ENCODE measurements at places on chromosomes 1 and 21.

DNA sequence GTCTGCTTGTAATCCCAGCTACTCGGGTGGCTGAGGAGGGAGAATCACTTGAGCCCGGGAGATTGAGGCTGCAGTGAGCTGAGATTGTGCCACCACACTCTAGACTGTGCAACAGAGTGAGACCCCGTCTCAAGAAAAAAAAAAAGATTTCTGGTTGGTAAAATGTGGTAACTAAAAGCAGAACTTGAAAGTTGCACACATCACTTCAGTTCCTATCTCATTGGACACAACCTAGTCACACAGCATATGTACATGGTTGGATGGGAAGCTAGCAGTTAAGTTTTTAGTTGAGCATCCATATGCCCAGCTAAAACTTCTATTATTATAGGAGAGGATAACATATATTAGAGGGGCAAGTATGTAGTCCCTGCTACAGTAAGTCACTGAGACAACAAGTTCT is 22.1 kb downstream of the BCAS2 start:
- no peak for DNase-seq

- DNase-seq: no peak
These were observed 1722.4 kb downstream of the PLA2G4A start for GRCh38 chr1:188551176-188551575.

- no peak for DNase-seq
These were observed 123.2 kb downstream of the CASZ1 start for GRCh38 chr1:10673109-10673711.

DNA sequence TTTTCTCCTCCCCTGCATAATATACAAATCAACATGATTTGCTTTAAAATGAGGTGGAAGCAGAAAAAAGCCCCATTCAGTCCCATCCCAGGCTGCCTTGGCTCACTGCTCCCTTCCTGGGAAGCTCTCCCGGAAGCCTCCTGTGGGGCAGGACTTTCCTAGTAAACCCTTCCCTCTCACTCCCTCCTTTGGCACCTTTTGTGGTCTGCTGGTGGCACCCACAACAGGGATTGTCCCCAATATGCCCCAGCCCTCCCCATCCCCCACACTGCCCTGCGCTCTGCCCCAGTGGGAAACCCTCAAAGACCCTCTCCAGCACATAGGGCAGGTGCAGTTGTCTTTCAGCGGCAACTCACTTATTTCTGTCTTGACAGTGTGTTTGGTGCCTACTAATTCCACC is 1.8 kb upstream of the TMPRSS2 start:
- no peak for DNase-seq

GRCh38 chr1:229339520-229339919 is 3.3 kb downstream of the CCSAP start:
- no peak for DNase-seq

GRCh38 chr1:77538956-77539518 is 143.4 kb downstream of the ZZZ3 start:
- DNase-seq: no peak

DNA sequence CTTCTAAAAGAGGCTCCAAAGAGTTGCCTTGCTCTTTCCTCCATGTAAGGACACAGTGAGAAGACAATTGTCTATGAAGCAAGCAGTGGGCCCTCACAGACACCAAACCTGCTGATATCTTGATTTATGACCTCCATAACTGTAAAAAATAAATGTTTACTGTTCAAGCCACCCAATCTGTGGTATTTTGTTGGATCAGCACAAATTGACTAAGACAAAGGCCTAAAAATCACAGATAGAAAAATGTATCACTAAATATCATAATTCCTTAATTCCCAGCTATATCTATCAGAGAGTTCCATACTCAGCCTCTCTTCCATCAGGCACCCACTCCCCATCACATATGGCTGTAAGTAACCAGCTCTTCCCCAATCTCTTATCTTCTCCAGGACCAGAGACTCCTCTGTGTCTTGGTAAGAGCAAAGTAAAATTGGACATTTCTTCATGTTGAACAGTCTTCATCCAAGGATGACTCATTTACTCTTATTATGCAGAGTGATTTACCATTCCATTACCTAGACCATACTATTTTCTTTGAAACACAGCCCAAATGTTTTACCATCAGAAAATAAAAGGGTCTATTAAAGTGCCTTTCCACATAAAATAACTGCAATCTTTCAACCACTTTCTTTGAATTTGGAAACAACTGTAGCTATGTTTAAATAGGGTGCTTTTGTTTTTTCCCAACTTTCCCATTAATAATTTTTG is 503.6 kb downstream of the MRPL39 start:
- no peak for DNase-seq

- no peak for DNase-seq
These were observed 927 bp downstream of the UAP1 start for GRCh38 chr1:162562470-162562828.

DNA sequence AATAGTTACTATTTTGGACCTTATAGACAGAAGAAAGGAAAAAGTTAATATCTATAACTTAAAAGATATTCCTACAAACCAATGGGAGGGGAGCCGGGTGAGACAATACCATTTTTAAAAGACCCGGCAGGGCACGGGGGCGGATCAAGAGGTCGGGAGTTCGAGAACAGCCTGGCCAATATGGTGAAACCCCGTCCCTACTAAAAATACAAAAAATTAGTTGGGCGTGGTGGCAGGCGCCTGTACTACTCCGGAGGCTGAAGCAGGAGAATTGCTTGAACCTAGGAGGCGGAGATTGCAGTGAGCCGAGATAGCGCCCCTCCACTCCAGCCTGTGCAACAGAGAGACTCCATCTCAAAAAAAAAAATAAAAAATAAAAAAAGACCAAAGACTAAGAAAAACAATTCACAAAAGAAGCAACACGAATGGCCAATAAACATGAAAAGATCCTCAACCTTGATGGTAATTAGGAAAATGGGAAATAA is 1.2 kb upstream of the PSMB2 start:
- no peak for DNase-seq

- no peak for DNase-seq
These were observed 43.2 kb downstream of the HLCS start for GRCh38 chr21:36923270-36923669.

- DNase-seq: no peak
These were observed 690 bp downstream of the B3GALNT2 start for GRCh38 chr1:235503403-235504121.

DNA sequence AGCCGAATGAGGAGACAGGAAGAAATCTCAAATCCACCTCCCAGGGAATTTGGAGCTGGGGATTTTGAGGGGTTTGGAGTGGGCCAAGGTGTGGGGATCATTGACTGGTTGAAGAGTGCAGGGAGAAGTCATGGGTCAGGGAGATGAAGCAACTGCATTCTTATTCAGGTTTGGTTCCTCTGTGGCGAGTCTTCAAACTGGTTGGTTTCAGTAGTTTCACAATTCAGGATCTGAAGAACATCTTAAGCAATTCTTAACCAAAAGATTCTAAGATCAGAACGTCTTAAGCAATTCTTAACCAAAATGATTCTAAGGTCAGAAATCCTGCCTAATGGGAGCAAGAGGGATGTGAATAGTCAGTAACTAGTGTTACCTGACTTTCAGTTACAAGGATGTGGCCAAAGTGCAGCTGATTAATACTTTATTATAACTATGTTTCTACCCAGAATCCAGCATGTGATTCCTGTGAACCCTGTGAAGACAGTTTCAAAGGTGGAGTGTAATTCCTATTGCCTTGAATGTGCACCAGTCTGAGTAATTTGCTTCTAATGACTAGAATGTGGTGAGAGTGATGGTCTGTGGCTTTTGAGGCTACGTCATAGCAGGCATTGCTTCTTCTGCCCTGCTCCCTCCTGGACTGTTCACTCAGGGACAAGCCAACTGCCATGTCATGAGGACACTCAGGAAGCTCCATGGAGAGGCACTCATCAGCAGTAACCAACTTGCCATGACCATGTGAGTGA is 61.2 kb downstream of the OLFML3 start:
- DNase-seq: no peak

- no peak for DNase-seq
These were observed 9.8 kb downstream of the ERI3 start for GRCh38 chr1:44345187-44345775.

DNA sequence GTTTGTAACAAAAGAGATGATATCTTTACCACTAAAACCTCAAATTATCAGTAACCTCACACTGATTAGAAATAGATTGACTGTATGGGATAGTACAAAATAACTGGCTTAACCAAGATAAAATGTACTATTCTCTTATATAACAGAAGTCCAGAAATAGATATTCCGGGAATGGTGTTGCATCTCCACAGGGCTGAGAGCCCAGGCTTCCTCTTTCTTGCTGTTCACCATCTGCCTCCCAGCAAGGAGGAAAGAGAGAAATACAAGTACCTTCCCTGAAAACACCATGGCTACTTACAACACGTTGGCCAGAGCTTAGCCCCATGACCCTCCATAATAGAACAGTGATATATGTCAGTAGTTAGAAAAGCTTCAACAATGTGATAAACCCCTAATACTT is 47.0 kb upstream of the KCNK1 start:
- DNase-seq: no peak

- no peak for DNase-seq
These were observed 120.7 kb upstream of the MARK1 start for GRCh38 chr1:220407191-220407590.

- DNase-seq: no peak
These were observed 2.9 kb downstream of the FAM177B start for GRCh38 chr1:222739929-222740328.

GRCh38 chr1:31937300-31938183 is 626 bp downstream of the PTP4A2 start:
- DNase-seq: peak; percentile 65

DNA sequence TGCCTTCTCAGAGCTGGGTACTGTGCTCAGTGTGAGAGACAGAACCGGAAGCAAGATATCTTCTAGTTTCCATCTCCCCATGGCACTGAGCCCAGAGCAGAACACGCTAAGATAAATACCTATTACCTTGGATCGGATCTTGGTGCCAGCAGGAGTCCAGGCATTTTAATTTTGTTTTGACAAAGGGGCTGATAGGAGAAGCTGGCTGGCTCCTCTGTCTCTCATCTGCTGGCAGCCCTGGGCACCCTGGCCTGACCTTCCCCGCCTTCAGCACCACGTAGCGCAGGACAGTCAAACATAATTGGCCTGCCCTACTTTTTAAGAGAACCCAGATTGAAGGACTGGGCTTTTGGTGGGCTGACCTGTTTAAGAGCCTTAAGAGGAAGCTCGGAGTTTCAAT is 160.7 kb upstream of the KLHDC7A start:
- DNase-seq: no peak

DNA sequence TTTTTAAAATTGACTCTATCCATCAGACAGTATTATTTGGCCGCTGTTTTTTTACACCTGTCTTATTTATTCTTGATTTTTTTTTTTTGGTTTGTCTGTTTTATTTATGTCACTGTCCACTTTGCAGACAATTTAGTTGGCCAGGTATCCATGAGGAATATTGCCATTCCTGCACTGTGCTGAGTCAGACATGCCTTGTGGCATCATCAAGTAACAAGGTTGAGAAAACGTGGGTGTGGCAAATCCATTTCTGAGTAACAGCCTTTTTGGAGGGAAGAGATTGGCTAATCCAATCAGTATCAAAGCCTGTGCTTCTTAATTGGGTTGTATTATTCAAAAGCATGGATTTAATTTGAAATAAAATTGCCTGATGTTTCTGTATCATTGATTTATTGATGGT is 463.1 kb downstream of the USP25 start:
- no peak for DNase-seq

DNA sequence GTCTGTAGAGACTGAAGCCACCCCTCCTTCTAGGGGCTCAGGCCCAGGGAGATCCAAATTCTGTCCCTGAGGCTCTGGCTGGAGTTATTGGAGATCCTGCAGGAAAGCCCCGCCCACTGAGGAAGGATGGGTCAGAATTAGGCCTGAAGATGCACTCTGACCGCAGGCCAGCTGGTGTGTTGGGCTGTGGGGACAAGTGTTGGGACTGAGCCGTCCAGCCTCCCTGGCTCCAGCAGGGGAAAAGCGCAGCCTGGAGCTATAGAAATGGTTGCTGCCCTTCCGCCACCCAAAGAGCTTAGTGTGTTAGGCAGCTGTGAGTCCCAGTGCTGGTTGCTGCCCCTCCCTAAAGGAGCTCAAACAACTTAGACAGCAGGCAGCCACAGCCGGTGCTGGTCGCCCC is 33.0 kb upstream of the PRRX1 start:
- no peak for DNase-seq

GRCh38 chr1:60621368-60621851 is 461.0 kb upstream of the NFIA start:
- DNase-seq: no peak

DNA sequence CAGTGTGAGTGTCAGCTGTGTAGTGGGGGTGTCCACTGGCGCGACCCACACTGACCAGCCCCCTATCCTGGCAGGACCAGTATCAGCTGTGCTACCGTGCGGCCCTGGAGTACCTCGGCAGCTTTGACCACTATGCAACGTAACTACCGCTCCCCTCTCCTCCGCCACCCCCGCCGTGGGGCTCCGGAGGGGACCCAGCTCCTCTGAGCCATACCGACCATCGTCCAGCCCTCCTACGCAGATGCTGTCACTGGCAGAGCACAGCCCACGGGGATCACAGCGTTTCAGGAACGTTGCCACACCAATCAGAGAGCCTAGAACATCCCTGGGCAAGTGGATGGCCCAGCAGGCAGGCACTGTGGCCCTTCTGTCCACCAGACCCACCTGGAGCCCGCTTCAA is 28.1 kb upstream of the KDM4A start:
- no peak for DNase-seq

GRCh38 chr1:200150721-200151120 is 123.2 kb downstream of the NR5A2 start:
- DNase-seq: no peak

GRCh38 chr1:53681977-53682685 is 56.8 kb downstream of the GLIS1 start:
- peak; percentile 13 for DNase-seq

- no peak for DNase-seq
These were observed 8.1 kb downstream of the GPR137B start for GRCh38 chr1:236150311-236150955.

All from stimulated activated CD8-positive, alpha-beta memory T cell treated with anti-CD3 and anti-CD28 coated beads, Interleukin-7, amount 100 ng/mL, for 1 hour (primary cell).